Panc1 (cell line): ENCODE measurements at places on chromosomes 4 and X.

- H3K4me3 ChIP-seq = no peak within 1 kb of the TSS
- no peak for DNase-seq
- no peaks in the 10 kb centered on the region for H3K36me3 ChIP-seq
- no peaks in the 10 kb centered on the region; the same call in 1 of the 2 replicates for H3K27me3 ChIP-seq
Measured at GRCh38 chrX:100874325-100874724, at the start of gene NOX1. Gene NOX1 (minus strand): TSS chrX:100874359. CDS start chrX:100874139, 220 bp downstream.

DNA sequence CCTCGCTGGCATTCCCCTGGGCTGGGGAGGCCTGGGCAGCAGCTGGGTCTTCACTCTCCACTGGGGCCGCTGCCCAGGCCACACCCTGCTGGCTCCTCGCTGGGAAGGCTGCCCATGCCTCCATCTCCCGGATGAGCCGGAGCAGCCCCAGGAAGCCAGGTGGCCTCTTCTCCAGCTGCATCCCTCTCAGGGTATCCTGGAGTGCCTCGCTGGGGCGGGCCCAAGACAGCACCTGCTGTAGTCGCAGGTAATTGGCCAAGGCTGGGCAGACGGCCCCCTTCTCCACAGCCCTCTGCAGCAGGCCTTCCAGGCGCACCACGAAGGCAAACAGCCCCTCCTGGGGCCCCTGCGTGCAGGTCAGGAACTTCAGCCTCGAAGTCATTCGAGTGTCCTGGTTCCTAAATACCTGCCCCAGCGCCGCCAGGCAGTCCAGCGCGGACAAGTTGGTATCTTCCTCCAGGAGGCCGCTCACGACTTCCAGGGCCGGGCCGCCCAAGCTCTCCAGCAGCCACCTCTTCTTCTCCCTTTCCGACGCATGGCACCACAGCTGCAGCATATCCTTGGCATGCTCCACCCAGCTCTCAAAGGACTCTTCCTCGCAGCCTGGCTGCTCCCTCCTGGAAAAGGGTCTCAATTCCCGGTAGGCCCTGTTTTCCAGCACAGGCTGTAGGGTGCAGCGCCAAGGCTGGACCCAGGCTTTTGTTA lies 3.7 kb downstream of the PNMA6E start:
- no peaks in the 10 kb centered on the region for H3K36me3 ChIP-seq
- H3K4me1 ChIP-seq = no peaks in the 10 kb centered on the region
- no peak overlapping the region for H3K4me3 ChIP-seq
- no peak overlapping the region for H3K27ac ChIP-seq
- no peak for DNase-seq

DNA sequence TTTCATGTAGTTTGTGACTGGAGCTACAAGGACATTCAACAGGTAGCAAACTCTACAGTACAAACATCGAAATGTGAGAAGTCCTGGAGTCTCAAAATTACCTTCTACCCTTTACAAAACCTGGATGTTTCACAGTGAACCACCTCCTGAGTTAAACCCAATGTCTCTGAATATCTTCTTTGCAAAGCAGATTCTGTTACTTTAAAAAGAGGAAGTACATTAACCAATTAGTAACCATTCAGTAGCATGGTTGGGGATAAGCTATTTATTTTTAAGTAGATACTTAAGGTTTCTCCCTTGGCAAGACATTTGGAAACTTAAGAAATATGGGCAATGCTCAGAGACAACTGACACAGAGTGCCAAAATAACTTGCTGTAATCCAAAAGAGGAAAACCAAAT lies 371.9 kb upstream of the NWD2 start:
- H3K4me3 ChIP-seq = no peak overlapping the region
- H3K27me3 ChIP-seq = no peaks in the 10 kb centered on the region
- no peaks in the 10 kb centered on the region for H3K4me1 ChIP-seq
- H3K27ac ChIP-seq = no peak overlapping the region
- no peak for DNase-seq
- no peaks in the 10 kb centered on the region for H3K36me3 ChIP-seq

GRCh38 chr4:104491481-104492182 lies 3.1 kb downstream of the CXXC4 start:
- H3K27me3 ChIP-seq = no peaks in the 10 kb centered on the region
- peaks cover 3% of the 10 kb centered on the region; the same call in 1 of the 2 replicates for H3K4me1 ChIP-seq
- H3K4me3 ChIP-seq = peak overlapping the region; percentile 61
- no peaks in the 10 kb centered on the region for H3K36me3 ChIP-seq
- H3K27ac ChIP-seq = no peak overlapping the region; the same call in 1 of the 2 replicates

DNA sequence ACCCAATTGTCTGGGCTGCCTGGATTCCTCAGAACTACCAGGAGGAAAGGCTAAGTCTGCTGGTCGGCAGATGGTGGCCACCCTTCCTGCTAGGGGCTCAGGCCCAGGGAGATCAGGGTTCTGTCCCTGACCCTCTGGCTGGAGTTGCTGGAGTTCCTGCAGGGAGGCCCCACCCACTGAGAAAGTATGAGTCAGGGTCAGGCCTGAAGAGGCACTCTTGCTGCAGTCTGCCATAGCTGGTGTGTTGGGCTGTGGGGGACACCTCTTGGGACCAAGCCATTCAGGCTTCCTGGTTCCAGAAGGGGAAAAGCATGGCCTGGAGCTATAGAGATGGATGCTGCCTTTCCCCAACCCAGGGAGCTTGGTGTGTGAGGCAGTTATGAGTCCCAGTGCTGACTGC lies 40.4 kb upstream of the PCDH18 start:
- H3K27me3 ChIP-seq = no peaks in the 10 kb centered on the region
- H3K4me3 ChIP-seq = no peak overlapping the region
- no peaks in the 10 kb centered on the region for H3K36me3 ChIP-seq
- DNase-seq = no peak

- H3K4me3 ChIP-seq = no peak overlapping the region
- no peaks in the 10 kb centered on the region for H3K27me3 ChIP-seq
Measured at GRCh38 chr4:88021824-88022223, 14.4 kb downstream of the PKD2 start.

DNA sequence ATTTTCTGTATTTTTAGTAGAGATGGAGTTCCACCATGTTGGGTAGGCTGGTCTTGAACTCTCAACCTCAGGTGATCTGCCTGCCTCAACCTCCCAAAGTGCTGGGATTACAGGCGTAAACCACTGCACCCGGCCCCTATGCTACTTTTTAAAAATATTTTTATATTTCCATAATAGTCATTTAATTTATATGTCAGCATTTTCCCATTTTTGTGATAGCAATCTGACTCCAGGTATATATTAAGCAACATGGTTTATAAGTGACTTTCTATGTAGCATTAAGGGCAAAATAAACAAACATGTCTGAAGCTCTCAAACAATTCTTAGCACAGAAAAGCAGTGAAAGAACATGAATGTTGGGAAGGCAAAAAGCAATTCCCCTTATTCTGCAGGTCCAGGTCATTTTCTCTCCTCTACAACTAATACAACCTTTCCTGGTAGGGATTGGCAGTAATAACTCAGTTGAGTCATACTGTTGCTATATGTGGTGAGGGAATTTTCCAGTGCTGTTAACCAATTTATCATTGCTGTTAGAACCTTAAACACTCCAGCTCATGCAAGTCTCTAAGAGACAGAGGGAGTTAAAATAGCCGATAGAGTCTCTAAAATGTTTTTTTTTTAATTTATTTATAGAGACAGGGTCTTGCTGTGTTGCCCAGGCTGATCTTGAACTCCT lies 24.0 kb downstream of the SMIM14 start:
- no peak for DNase-seq
- no peaks in the 10 kb centered on the region; the same call in 1 of the 2 replicates for H3K36me3 ChIP-seq
- H3K27me3 ChIP-seq = no peaks in the 10 kb centered on the region
- peak overlapping the region; percentile 99 for H3K27ac ChIP-seq
- peak overlapping the region; percentile 6; the same call in 1 of the 2 replicates for H3K4me3 ChIP-seq
- peaks cover 77% of the 10 kb centered on the region for H3K4me1 ChIP-seq

- DNase-seq = no peak
- H3K27me3 ChIP-seq = no peaks in the 10 kb centered on the region
- H3K27ac ChIP-seq = no peak overlapping the region
- no peaks in the 10 kb centered on the region for H3K36me3 ChIP-seq
Measured at GRCh38 chr4:116400480-116400879, 684.9 kb downstream of the TRAM1L1 start.

DNA sequence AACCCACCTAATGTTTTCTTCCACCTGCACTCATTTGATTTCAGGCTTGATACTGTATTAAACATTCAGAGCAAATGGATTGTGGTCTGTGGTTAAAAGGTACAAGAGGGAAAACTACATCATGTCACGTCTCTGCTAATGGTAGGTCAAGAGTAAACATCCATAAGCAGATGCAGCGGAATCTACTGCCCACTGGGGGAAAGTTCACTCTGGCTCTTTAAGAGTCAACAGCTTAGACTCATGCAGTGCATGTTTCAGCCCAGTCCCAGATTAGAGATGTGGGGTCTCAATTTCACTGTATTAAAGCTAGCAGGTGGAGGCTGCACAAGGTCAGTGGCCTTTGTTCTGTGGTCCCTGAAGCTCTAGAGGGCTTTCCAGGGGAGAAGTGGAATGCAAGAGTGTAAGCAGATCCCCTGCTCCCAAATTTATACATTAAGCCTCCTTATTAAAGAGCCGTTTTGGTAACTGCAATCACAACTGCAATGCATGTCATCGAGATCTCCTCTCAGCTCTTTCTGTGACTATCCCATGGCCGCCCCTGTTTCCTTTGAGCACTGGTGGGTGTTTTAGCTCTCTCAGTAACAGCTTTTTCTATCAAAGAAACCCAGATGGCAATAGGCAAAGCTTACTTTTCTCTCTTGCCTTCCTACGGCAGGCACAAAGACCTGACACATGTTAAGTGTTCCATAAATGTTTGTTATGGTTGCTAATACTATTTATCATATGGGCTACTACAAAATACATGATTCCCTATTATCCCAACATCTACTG lies 53.4 kb downstream of the LDB2 start:
- no peak overlapping the region for H3K27ac ChIP-seq
- no peak for DNase-seq
- no peaks in the 10 kb centered on the region for H3K27me3 ChIP-seq
- H3K4me1 ChIP-seq = no peaks in the 10 kb centered on the region
- no peak overlapping the region for H3K4me3 ChIP-seq
- H3K36me3 ChIP-seq = no peaks in the 10 kb centered on the region

DNA sequence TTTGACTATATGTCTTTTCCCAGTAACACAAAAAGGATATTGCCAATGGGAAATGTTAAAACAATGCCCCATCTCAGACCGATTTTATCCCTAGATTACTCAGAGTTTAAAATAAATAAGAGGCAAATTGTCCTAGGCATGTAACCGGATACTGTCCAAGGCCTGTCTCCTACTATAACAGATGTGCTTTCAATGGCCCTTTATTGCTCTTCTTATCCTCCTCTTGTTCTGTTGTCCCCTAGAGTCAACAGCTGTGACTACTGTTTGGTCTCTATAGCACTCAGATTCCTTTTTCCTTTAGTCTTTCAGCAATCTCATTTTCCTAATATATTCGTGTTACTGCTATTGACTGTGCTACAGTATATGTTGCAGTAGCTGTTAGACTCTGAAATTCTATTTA lies 66.8 kb upstream of the PLS3 start:
- DNase-seq = no peak
- no peaks in the 10 kb centered on the region for H3K36me3 ChIP-seq
- H3K4me3 ChIP-seq = no peak overlapping the region
- no peak overlapping the region for H3K27ac ChIP-seq
- peaks cover 4% of the 10 kb centered on the region; the same call in 1 of the 2 replicates for H3K27me3 ChIP-seq
- H3K4me1 ChIP-seq = no peaks in the 10 kb centered on the region

- no peaks in the 10 kb centered on the region for H3K27me3 ChIP-seq
- no peak for DNase-seq
- H3K27ac ChIP-seq = no peak overlapping the region
- no peak overlapping the region for H3K4me3 ChIP-seq
- H3K36me3 ChIP-seq = no peaks in the 10 kb centered on the region; the same call in 1 of the 2 replicates
Measured at GRCh38 chr4:124694946-124695598, 17.5 kb downstream of the ANKRD50 start.

DNA sequence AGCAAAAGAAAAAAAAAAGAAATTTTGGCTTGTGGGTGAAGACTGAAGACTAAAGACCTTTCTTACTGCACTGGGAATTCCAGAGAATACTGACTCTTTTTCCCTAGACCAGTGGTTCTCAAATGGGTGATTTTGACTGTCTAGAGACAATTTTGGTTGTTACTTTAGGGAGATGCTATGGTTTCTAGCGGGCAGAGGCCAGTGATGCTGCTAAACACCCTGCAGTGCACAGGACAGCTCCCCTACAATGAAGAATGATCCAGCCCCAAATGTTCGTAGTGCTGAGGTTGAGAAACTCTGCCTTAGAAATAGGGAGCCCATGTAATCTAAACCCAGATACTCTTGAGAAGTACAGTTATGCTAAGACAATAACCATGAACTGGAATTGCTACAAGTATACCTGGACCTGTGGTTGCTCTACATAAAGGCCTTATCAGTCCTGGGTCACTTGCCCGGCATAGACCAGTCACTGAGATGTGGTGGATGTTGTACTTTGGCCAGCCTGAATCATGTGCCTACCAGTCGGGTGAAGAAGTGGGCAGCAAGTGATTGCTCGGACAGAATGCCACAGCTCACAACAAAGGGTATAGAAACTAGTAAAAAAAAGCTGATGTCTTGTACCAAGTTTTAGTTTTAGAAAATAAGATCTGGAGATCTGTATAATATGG lies 16.0 kb downstream of the ARHGAP10 start:
- no peaks in the 10 kb centered on the region for H3K27me3 ChIP-seq
- DNase-seq = no peak
- no peaks in the 10 kb centered on the region for H3K4me1 ChIP-seq
- no peak overlapping the region for H3K27ac ChIP-seq
- no peak overlapping the region for H3K4me3 ChIP-seq

- DNase-seq = no peak
- no peak overlapping the region for H3K27ac ChIP-seq
- H3K4me3 ChIP-seq = no peak overlapping the region
- H3K4me1 ChIP-seq = no peaks in the 10 kb centered on the region
- no peaks in the 10 kb centered on the region for H3K36me3 ChIP-seq
Measured at GRCh38 chrX:118211891-118212816, 95.5 kb upstream of the KLHL13 start.

DNA sequence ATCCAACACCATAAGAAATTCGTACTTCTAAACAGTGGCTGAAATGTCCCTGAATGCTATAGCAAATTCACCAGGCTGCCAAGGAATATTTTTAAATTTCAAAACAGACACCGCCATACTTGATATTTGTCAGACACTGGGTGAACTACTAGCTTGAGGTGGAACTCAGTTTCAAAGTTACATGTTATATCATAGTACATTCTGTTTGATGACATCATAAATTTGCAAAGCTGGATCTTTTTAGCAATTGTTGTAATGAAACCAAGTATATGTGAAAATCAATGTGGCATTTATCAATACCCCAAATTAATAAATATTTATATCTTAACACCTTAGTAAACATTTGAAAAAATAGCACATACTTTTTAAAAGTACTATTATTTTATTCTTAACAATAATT lies 14.2 kb downstream of the ART3 start:
- H3K4me1 ChIP-seq = no peaks in the 10 kb centered on the region
- no peak for DNase-seq

DNA sequence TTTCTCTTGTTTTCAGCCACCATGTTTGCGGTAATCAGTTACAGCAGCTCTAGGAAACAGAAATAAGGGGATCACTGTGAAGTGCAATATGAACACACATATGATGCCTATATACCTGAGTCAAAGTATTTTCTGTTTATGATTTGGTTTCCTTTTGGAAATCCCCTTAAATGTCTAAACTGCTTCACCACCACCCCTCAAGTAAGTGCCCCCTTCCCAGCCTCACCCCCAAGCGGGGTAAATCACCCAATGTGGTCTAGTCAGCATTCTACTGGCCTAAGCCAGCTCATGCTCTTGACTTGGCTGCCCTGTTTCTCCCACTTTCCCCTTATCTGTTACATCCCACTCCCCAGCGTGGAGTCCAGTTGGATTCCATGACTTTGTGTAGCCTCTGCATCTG lies 176.5 kb downstream of the QDPR start:
- no peaks in the 10 kb centered on the region for H3K27me3 ChIP-seq
- H3K27ac ChIP-seq = no peak overlapping the region
- no peaks in the 10 kb centered on the region for H3K4me1 ChIP-seq
- H3K4me3 ChIP-seq = no peak overlapping the region

- no peaks in the 10 kb centered on the region for H3K4me1 ChIP-seq
- no peak overlapping the region for H3K27ac ChIP-seq
- no peak for DNase-seq
- H3K4me3 ChIP-seq = no peak overlapping the region
- no peaks in the 10 kb centered on the region for H3K27me3 ChIP-seq
Measured at GRCh38 chrX:151416579-151416978, 19.6 kb downstream of the VMA21 start.
